ENCODE measurements at places on chromosomes 6 and 20. TPM values are rescaled to one million over a fixed set of nuclear protein-coding genes. Genes with fewer than 3 reads are reported as not detected.

The DEFB124 gene
- total RNA-seq: not detected

The THEMIS gene
- total RNA-seq: 7.0 TPM

The EYS gene
- total RNA-seq: not detected

The RBBP8NL gene
- total RNA-seq: not detected

The GSTA5 gene
- total RNA-seq: not detected

The TUBB gene
- total RNA-seq: 1,838 TPM

The ZBTB46 gene
- total RNA-seq: 0.20 TPM

The HLA-DMB gene
- total RNA-seq: 0.76 TPM

The BPI gene
- total RNA-seq: not detected

The TRIM40 gene
- not detected for total RNA-seq

The TMEM244 gene
- not detected for total RNA-seq

The SIRPG gene
- total RNA-seq: 36.3 TPM

The RAET1E gene
- not detected for total RNA-seq

The PTCHD4 gene
- total RNA-seq: not detected

The MEP1A gene
- total RNA-seq: not detected

The GNAS-AS1 gene
- total RNA-seq: 1.9 TPM

The TMX4 gene
- total RNA-seq: 29.9 TPM

Data from activated naive CD4-positive, alpha-beta T cell treated with anti-CD3 and anti-CD28 coated beads for 36 hours (primary cell).